Lung (tissue), 17 donors: ENCODE measurements at places on chromosomes 4 and X.

- no peak for DNase-seq
These were observed 12.1 kb downstream of the F9 start for GRCh38 chrX:139542652-139543051.

DNA sequence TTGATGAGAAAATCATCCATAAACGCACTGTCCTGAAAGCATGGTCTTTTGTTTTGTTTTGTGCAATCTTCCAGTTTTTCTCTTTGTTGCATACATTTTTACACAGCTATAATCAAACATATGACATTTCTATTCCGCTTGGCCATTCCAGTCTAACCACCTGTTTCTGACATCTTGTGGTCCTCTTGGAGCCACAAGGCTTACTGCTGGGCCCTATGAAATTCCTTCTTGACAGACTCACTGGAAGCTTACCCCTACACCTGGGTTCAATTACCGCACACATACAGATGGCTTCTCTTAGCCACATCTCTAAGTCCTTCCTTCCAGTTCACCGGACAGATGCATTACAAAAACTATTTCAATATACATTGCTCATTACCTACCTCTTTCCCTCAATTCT lies 72.4 kb downstream of the PAPSS1 start:
- DNase-seq = no peak

DNA sequence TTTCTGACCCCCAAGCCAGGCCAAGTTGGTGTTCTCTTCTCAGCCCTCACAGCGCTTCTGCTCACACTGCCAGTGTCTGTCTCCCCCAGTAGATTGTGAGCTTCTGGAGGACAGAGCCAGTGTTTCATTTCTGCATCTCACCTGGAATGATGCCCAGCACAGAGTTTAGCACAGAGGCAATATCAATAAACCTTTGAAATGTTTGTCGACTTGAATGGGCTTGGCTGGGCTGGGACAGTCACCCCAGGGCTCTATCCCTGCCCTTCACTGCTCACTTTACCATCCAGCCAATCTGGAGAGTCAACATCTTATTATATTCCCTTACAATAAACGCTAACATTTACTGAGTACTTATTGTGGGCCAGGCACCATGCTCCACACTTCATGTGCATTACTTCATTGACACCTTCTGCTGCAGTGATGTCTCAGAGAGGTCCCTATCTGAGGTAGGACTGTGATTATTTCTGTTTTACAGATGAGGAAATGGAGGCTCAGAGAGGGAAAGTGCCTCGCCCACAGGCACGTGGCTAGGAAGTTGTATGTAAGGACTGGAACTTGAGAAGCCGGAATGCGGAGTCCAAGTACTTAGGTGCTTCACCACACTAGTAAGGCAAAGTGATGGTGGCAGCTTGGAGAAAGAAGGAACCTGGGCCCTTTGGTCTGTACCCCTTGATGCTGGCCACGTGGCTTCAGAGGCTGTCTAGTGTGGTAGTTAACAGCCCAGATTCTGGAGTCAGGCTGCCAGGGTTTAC lies 19.5 kb downstream of the EFNB1 start:
- no peak for DNase-seq

- no peak for DNase-seq
These were observed 230.1 kb downstream of the OPHN1 start for GRCh38 chrX:68203211-68203610.

- peak; percentile 84 for DNase-seq
These were observed 177.9 kb downstream of the CBR4 start for GRCh38 chr4:168831919-168832762.

- no peak for DNase-seq
These were observed 146.3 kb upstream of the ATP6AP2 start for GRCh38 chrX:40434443-40434842.

- DNase-seq = no peak
These were observed 31.7 kb downstream of the MAN2B2 start for GRCh38 chr4:6606465-6607235.

DNA sequence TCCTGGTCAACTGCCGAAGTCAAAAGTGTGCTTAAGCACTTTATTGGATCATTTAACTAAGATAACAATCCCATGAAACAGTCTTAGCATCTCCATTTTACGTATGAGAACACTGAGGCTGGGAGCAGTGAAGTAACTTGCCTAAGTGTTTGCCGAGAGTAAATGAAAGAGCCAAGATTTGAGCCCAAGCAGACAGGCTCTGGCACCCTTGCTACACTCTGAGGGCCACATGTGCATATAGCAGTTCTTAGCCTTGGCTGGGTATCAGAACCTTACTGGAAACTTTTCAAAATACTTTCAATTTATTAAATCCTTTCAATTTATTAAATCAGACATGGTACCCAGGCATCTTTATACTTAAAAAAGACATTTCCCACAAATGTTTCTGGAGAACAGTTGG lies 225.9 kb downstream of the NR3C2 start:
- no peak for DNase-seq

GRCh38 chr4:53321151-53321983 lies 44.5 kb downstream of the SCFD2 start:
- DNase-seq = peak; percentile 42

- DNase-seq = no peak
These were observed 199.7 kb downstream of the CEP135 start for GRCh38 chr4:56148428-56148827.

DNA sequence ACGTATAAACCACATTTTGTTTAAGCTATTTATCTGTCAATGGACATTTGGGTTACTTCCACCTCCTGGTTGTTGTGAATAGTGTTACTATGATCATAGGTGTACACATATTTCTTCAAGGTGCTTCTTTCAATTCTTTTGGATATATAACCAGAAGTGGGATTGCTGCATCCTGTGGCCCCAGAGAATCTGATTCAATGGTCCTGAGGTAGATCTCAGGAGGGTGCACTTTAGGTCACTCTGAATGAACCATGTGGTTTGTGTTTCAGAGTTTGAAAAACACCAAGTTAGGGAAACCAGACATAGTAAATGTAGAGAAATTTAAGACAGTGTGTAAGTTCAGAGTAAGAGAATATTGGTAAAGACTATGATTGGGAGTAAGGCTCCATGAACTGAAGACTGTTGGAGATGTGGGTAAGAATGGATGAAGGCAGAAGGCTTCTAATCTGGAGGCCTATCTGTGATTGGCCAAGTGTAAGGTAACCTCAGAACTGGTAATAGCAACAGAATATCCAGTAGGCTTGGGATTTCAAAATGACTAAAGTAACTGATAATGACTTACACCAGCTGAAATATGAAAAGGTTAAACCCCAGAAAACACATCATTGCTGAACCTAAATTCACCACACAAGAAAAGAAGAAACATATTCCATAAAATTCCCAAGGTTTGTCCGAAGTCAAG lies 236.9 kb downstream of the CAMK2D start:
- DNase-seq = no peak

GRCh38 chr4:53713767-53714166 lies 122.5 kb upstream of the LNX1 start:
- no peak for DNase-seq

DNA sequence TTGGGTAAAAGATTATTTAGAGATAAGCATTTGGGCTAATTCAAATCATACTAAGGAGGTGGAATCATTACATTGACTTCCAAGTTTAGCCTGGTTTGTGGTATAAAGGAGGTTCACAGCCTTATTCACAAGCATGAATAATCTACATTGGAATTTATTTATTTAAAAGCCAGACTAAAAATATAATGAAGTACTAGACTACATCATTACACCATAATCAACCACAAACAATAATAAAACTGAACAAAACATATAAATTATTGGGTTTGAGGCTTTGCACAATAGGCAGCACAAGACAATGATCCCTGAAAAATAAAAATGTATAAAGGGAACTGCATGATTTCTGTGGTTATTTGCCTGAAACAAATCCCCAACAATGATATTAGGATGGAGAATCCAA lies 314.0 kb downstream of the GBA3 start:
- DNase-seq = no peak

- no peak for DNase-seq
These were observed 3.4 kb downstream of the UGT2A1 start for GRCh38 chr4:69649629-69650028.

- no peak for DNase-seq
These were observed 20.2 kb upstream of the TCP11X2 start for GRCh38 chrX:102491766-102492165.

DNA sequence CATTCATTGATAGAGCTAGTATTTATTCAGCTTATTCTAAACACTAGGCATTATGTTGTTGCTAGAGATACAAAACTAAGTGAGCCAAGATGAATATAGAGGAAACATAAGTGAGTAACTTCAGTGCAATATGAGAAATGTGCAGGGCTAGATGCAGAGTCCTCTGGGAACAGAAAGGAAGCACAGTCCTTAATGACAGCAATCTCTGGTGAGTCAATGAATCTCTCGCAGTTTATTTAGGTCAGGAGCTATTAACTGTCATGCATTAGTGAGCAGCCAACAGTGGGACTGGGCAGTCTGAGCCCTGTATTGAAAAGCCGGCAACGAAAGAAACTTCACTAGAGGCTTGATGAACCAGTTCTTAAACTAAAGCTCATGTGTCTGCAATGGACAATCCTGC lies 598.1 kb upstream of the MAGEB2 start:
- DNase-seq = no peak

- peak; percentile 40 for DNase-seq
These were observed 759 bp downstream of the ZC4H2 start for GRCh38 chrX:64975491-64975890.

DNA sequence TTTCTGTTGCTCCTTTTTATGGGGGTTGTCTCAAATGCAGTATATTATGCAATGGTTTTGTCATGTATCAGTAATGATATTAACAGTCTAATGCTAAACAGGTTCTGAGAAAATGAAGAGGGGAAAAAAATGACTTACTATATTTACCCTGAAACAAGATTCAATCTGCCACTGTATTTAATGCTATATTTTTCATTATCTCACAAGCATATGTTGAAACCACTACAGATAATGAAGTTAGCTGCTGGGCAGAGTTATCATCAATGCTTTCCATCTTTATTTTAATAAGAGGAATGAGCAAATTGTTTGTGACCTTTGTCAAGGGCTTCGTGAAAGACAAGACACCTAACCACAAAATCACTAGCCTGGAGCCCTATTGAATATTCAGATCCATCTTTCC lies 32.6 kb upstream of the NAA11 start:
- no peak for DNase-seq

- DNase-seq = no peak
These were observed 755 bp downstream of the KLHL8 start for GRCh38 chr4:87219632-87220093.

DNA sequence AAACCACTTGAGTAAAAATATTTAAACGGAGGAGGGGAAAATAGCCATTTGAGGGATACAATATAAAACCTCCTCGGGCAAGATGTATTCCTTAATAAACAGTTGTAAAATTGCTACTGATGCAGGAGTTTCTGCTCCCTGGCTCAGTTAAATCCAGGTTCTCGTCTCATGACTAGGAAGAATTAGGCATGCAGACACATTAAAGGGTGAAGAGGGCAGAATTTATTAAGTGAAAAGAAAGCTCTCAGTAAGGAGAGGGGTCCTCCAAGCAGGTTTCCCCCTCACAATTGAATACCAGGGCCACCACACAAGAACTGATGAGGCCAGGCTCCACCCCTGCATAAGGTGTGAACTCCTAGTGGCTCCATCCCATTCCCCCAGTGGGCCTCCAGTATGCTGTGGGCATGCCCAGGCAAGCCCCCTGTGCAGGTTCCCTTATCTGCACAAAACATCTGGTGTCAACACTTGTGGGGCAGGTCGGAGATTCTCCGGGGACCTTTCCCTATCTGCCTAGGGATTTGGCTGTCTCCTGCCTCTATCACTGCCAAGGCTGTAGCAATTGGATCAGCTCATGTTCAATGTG lies 80.4 kb downstream of the HS6ST2 start:
- no peak for DNase-seq

DNA sequence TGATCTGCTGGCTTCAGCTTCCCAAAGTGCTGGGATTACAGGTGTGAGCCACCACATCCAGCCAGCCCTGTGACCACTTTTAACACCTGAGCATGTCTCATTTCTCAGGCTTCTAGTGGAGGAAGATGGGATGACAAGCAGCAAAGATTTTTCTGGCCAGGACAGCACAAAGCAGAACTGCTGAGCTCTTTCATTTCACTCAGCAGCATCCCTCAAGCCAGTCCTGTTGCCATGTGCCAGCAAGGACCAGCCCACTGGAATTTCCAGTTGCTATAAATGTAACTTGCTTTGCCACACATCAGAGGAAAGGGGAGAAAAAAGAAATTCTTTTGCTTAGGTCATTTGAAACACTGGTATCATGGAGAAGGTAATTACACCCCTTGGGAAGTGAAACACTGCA lies 75.9 kb downstream of the SLC9A7 start:
- no peak for DNase-seq

- DNase-seq = no peak
These were observed 69.6 kb downstream of the CD38 start for GRCh38 chr4:15847746-15848145.

GRCh38 chr4:107950746-107951540 lies 19.6 kb downstream of the CYP2U1 start:
- DNase-seq = no peak

- no peak for DNase-seq
These were observed 323.8 kb downstream of the DCTD start for GRCh38 chr4:182593402-182593801.

- no peak for DNase-seq
These were observed 32.4 kb upstream of the TMLHE start for GRCh38 chrX:155645180-155645579.

DNA sequence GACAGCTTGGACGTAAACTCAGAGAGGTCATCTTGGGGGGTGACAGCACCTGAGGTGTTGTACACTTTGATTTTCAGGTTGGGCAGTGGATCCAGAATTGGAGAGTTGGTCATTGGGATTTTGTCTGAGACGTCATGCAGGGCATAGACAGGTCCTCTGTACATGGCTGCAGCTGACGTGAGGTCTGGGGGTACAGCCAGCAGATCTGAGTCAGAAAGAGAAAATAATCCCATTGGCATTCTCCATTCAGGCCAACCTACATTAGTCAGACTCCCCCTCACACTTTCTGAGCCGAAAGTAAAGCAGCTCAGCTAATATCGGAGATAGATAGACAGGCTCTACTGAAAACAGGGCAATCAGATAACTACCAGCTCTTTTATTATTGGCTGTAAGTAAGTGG lies 329.7 kb downstream of the UNC5C start:
- no peak for DNase-seq

DNA sequence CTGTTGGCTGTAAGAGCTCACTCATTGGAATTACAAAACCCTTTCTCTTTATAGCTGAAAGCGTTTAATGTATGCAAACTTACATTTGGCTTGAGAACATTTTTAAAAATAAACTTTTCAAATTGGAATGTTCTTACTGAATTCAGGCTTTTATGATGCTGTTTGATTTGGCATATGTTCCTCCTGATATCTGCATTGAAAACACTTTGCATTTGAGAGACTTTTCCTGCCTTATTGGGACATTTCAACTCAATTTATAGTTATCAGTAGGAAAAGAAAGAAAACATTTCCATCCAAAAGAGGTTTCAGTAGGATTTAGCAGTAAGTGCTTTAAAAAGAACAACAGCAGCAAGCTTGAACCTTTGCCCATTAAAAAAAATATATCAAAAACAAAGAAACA lies 520.0 kb downstream of the IL1RAPL1 start:
- no peak for DNase-seq

GRCh38 chrX:154534526-154535322 lies 11.9 kb downstream of the G6PD start:
- DNase-seq = peak; percentile 89

- DNase-seq = no peak
These were observed 37.2 kb upstream of the TMEM131L start for GRCh38 chr4:153428941-153429475.
